Stomach (tissue), 19 donors: ENCODE measurements at places on chromosomes 6 and 20. TPM values are rescaled to one million over a fixed set of nuclear protein-coding genes. Genes with fewer than 3 reads are reported as not detected.
A peak's percentile ranks its signal among the peaks of the same experiment; 100 is the strongest.

DNA sequence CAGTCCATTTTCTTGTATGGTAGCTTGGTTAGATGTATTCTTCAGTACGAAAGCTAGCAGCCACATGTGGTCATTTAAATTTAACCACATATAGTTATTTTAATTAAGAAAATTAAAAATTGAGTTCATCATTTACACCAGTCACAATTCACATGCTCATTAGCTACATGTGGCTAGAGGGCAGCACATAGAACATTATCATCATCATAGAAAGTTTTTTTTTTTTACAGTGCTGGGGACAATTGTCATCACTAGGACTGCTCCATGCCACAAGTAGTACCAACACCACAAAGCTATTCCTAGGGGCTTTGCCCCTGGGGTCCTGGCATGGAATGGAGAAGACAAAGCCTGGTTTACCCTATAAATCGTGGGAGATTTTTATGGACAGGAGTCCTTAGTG is 30.5 kb downstream of the PLCB4 start:
- H3K27me3 ChIP-seq = no peaks in the 10 kb centered on the region
- no peaks in the 10 kb centered on the region for H3K36me3 ChIP-seq
- H3K4me1 ChIP-seq = no peaks in the 10 kb centered on the region
- no peak overlapping the region for H3K27ac ChIP-seq

Gene MYLK2
- total RNA-seq = 0.45 TPM

Gene AGER
- total RNA-seq = 2.8 TPM

DNA sequence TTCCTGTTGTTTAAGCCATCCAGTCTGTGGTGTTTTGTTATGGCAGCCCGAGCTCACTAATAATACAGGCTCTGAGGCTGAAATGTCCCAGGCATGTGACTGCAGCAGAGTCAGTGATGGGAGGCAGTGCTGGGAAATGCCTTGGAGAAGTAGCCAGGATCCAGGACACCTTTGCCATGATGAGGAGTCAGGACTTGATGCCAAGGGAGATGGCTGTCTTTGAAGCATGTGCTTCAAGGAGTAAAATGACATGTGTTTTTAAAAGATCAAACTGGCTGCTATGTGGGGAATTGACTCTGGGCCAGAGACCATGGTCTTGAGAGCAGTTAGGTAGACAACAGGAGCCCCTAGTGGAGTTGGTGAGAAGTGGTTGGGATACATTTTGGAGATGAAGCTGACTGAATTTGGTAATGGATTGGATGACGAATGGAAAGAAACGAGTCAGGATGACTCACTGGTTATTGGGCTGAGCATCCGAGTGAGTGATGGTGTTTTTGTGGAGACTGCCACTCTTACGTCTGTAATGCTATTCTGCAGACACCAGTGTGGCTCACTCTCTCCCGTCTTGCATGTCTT is 322.2 kb downstream of the PLCB1 start:
- no peaks in the 10 kb centered on the region for H3K27me3 ChIP-seq
- no peak overlapping the region for H3K27ac ChIP-seq
- H3K4me3 ChIP-seq = no peak overlapping the region
- no peaks in the 10 kb centered on the region for H3K36me3 ChIP-seq

GRCh38 chr6:53986165-53986720 is 125.0 kb upstream of the MLIP start:
- DNase-seq = peak; percentile 76
- H3K4me3 ChIP-seq = no peak overlapping the region
- no peaks in the 10 kb centered on the region for H3K27me3 ChIP-seq
- no peaks in the 10 kb centered on the region for H3K36me3 ChIP-seq
- H3K27ac ChIP-seq = no peak overlapping the region

DNA sequence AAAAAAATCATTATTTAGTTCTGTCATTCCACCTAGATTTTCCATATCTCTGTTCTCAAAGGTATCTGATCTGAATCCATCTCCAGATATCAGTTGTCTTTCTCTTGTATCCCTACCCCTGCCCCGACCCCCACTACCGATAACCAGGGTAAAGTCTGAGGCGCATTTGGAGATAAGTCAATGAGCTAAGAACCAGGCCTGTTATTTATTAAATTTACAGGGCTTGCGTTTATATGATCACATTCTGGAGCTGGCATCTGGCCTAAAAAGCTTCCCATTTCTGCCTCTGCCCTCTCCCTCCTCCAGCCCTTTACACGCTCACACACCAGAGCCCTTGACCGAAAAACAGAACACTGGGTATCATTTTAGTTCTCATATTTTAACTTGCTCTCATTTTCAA is 144.7 kb downstream of the ALDH8A1 start:
- peak; percentile 75 for DNase-seq
- H3K27me3 ChIP-seq = no peaks in the 10 kb centered on the region
- no peaks in the 10 kb centered on the region for H3K36me3 ChIP-seq
- H3K4me1 ChIP-seq = no peaks in the 10 kb centered on the region

GRCh38 chr6:155181498-155181897 is 82.3 kb upstream of the CLDN20 start:
- no peak for DNase-seq
- H3K4me1 ChIP-seq = no peaks in the 10 kb centered on the region

Gene VWA7
- total RNA-seq = not detected

DNA sequence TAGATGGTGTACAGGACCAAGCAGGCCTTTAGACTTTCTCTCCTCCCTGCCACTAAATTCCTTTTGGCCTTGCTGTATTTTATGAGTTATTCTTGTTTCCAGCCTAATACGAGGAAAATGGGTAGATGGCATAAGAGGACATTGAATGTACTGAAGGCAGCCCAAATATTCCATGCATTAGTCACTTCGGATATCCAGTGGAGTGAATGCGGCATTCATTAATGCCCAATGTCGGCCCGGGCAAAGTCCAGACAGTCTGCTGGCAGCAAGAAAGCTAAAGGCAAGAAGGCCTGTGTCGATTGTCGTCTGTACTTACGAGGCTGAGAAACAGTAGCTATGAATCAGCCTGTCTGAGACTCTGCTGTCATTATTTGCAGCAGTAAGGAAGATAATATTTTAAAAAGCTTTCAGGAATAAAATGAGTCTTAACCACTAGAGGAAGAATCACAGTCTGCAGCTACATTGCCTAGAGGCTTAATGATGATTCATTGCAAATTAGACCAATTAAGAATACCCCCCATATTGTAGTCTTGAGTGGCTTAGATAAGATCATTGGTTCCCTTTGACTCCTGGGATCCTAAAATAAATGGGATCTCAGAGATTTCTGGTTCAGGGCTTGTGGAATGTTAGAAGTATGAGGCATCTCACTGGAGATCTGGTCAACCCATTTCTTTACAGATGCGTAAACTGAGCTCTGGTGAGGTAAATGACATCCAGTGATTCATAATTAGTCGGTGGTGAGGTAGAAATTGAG is 534.1 kb upstream of the JAG1 start:
- no peak overlapping the region for H3K27ac ChIP-seq
- DNase-seq = peak; percentile 66
- H3K36me3 ChIP-seq = no peaks in the 10 kb centered on the region
- no peaks in the 10 kb centered on the region for H3K4me1 ChIP-seq

DNA sequence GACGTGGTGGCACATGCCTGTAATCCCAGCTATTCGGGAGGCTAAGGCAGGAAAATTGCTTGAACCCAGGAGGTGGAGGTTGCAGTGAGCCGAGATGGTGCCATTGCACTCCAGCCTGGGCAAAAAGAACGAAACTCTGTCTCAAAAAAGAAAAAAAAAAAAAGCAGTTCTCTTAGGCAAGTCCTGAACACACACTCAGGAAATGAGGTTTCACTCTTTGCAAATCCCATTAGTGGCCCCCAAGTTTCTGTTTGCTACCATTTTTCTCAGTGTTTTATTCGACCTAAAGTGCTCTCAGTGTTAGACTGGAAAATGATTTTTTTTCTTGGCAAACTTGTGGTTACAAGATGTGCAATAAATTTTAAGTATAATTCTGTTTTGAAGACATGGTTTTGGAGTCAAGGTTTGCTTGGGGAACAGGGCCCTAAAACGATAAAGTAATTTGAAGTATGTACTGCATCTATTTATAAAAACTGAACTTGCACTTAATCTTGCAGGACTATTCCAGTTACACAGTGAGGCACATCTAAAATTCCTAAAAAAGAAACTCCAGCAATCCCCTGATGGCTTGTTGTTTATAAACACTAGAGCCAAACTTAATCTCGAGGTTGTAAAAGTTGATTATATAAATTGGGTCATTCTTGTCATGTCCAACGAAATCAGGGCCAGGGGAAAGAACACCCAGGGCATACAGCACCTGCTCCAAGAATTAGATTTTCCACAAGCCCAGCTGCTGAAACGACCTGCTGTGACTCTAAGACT is 42.6 kb downstream of the MAP1LC3A start:
- H3K4me3 ChIP-seq = no peak overlapping the region
- H3K27ac ChIP-seq = no peak overlapping the region
- no peak for DNase-seq
- no peaks in the 10 kb centered on the region for H3K27me3 ChIP-seq

- no peaks in the 10 kb centered on the region for H3K4me1 ChIP-seq
- no peak overlapping the region for H3K4me3 ChIP-seq
- H3K36me3 ChIP-seq = no peaks in the 10 kb centered on the region
- DNase-seq = no peak
- no peaks in the 10 kb centered on the region for H3K27me3 ChIP-seq
These were observed 865.3 kb upstream of the GJE1 start for GRCh38 chr6:141267420-141267819.

DNA sequence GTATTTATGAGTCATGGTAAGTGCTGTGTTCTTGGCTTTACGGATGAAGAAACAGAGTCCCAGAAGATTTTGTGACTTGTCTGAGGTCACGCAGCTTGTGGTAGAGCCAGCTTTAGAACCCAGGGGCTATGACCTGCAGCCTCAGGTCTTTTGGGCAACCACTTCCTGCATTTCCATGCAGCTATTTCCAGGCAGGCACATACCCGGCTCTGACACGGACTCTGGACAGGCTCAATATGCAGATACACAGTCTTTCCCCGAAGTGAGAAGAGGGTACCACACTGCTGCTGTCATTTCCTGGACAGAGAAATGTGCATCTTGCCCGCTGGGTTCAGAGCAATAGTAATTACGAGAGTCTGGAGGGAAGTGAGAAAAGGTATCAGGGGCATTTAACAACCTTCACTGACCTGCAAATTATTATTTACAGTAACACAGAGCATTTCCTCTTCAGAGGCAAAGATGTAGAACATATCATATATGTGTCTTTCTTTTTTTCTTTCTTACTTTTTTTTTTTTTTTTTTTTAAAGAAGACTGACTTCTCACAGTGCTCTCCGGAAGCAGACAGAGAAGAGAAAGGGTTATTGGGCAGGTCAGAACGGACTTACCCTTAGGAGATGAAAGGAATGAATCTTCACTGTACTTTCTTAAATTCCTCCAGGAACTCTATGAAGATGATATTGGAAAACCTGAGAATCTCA is 185.1 kb downstream of the CLIC5 start:
- H3K27me3 ChIP-seq = no peaks in the 10 kb centered on the region
- no peak overlapping the region for H3K27ac ChIP-seq
- H3K4me1 ChIP-seq = no peaks in the 10 kb centered on the region

GRCh38 chr6:135811644-135812526 is 39.6 kb upstream of the PDE7B start:
- H3K4me3 ChIP-seq = no peak overlapping the region
- DNase-seq = no peak
- no peaks in the 10 kb centered on the region for H3K4me1 ChIP-seq
- no peaks in the 10 kb centered on the region for H3K36me3 ChIP-seq
- H3K27me3 ChIP-seq = no peaks in the 10 kb centered on the region
- H3K27ac ChIP-seq = no peak overlapping the region

Gene TCP11
- 0.73 TPM for total RNA-seq

GRCh38 chr6:11852061-11852651 is 73.6 kb upstream of the ADTRP start:
- H3K4me3 ChIP-seq = no peak overlapping the region
- H3K36me3 ChIP-seq = no peaks in the 10 kb centered on the region
- peaks cover 11% of the 10 kb centered on the region for H3K4me1 ChIP-seq
- H3K27me3 ChIP-seq = no peaks in the 10 kb centered on the region
- no peak overlapping the region for H3K27ac ChIP-seq

GRCh38 chr6:94862112-94862511 is 715.2 kb upstream of the MANEA start:
- H3K4me1 ChIP-seq = no peaks in the 10 kb centered on the region
- no peak overlapping the region for H3K27ac ChIP-seq
- no peaks in the 10 kb centered on the region for H3K36me3 ChIP-seq

- no peaks in the 10 kb centered on the region for H3K36me3 ChIP-seq
- H3K4me1 ChIP-seq = peaks cover 13% of the 10 kb centered on the region
- no peak overlapping the region for H3K27ac ChIP-seq
These were observed 19.7 kb downstream of the TIAM2 start for GRCh38 chr6:155014670-155015300.

- no peaks in the 10 kb centered on the region for H3K36me3 ChIP-seq
- H3K27ac ChIP-seq = no peak overlapping the region
- peaks cover 23% of the 10 kb centered on the region for H3K4me1 ChIP-seq
- DNase-seq = peak; percentile 22
- H3K27me3 ChIP-seq = no peaks in the 10 kb centered on the region
These were observed 45.2 kb downstream of the MCUR1 start for GRCh38 chr6:13769034-13769654.

- no peak overlapping the region for H3K4me3 ChIP-seq
- no peaks in the 10 kb centered on the region for H3K36me3 ChIP-seq
- H3K27ac ChIP-seq = no peak overlapping the region
- no peak for DNase-seq
- peaks cover 53% of the 10 kb centered on the region for H3K4me1 ChIP-seq
- H3K27me3 ChIP-seq = no peaks in the 10 kb centered on the region
These were observed 91.5 kb downstream of the HIVEP2 start for GRCh38 chr6:142853244-142854180.

DNA sequence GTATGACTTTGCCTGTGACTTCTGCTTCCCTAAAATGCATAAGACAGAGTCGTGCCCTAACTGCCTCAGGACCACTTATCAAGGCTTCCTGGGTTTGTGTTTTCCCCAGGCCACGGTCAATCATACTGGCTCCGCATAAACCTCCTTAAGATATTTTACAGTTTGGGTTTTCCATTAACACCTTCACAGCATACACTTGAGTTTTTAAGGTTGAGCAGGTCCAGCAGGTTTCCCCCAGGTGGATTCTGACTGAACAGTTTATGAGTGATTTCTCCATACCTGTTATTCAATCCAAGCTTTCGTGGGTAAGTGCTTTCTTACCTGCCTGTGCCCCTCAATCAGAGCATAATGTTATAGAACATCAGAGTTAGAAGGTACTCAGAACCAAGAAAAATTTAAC is 39.3 kb downstream of the NINL start:
- no peaks in the 10 kb centered on the region for H3K27me3 ChIP-seq
- H3K36me3 ChIP-seq = no peaks in the 10 kb centered on the region
- H3K4me3 ChIP-seq = no peak overlapping the region
- DNase-seq = no peak

DNA sequence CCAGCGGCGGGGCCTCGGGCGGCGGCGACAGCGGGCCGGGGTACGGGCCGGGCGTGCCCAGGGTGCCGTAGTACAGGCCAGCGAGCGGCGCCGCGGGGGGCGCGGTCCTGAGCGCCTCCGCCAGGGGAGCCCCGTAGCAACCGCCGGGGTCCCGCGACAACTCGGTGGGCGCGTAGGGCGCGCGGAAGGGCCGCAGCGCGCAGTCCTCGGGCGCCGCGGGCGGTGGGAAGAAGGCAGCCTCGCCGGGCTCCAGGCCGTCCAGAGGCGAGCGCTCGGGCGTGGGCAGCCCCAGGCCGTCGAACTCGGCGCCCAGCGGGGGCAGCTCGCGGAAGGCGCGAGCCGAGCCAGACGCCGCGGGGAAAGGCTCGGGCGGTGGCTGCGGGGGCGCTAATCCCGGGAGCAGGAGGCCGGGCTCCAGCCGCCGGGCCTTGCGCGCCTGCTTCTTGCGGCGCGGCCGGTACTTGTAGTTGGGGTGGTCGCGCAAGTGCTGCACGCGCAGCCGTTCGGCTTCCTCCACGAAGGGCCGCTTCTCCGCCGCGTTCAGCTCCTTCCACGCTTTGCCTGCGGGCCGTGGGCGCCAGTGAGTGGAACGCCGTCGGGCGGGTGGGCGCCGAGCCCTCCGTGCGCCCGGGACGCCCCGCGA is 916 bp downstream of the SOX18 start:
- H3K27me3 ChIP-seq = peaks cover 76% of the 10 kb centered on the region
- peak overlapping the region; percentile 24 for H3K4me3 ChIP-seq
- DNase-seq = no peak
- no peaks in the 10 kb centered on the region for H3K36me3 ChIP-seq
